Stimulated activated CD8-positive, alpha-beta memory T cell treated with anti-CD3 and anti-CD28 coated beads, Interleukin-12 subunit alpha, Interleukin-12 subunit beta, amount 100 ng/mL, for 4 hours (primary cell): ENCODE measurements at places on chromosomes 2 and 18.

GRCh38 chr18:35303610-35304009 lies 13.6 kb upstream of the ZSCAN30 start:
- DNase-seq: no peak

DNA sequence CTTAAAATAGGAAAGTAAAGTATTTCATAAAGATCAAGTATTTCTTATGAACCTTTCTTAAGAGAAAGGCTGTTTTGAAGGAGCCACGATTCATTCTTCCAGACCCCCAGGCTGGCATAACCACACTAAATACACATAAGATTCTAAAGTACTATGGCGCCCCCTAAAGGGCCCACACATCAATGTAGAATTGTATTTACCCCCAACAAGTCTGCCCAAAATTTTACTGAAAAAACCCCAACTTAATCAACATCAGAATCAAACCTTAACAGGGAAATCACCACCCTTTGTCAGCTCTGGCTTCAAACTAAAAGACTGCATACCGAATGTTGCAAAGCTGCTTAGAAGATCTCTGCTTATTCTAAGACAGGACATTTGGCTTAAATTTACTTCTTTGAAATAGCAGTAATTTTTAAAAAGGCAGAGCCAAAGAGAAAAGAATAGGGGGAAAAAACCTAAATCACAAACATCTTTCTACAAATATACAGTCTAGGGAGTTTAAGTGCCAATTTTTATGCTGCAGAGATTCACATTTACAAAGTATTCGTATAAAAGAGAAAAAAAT lies 20.4 kb upstream of the BCL2 start:
- no peak for DNase-seq

- no peak for DNase-seq
Measured at GRCh38 chr18:2979871-2980790, 32.8 kb downstream of the LPIN2 start.

DNA sequence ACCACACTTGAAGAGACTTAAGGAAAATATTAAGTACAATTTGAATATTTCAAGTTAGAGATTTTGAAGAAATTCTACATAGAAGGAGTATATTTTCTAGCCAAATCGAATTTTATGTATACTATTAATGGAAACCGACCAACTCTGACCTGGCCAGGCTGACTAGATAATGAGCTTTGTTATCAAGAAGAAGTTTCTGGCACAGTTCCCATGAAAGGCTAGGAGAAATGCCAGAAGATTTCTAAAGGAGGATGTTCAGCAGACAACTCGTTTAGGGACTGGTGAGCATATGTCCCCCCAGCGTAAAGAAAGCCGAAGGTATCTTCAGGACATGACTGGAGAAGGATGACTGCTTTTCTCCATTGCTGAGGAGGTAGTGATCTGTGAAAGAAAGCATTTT lies 127.3 kb downstream of the DIS3L2 start:
- no peak for DNase-seq

- no peak for DNase-seq
Measured at GRCh38 chr2:105845976-105846375, 101.3 kb downstream of the NCK2 start.

GRCh38 chr18:58004317-58004716 lies 39.7 kb upstream of the NEDD4L start:
- no peak for DNase-seq

DNA sequence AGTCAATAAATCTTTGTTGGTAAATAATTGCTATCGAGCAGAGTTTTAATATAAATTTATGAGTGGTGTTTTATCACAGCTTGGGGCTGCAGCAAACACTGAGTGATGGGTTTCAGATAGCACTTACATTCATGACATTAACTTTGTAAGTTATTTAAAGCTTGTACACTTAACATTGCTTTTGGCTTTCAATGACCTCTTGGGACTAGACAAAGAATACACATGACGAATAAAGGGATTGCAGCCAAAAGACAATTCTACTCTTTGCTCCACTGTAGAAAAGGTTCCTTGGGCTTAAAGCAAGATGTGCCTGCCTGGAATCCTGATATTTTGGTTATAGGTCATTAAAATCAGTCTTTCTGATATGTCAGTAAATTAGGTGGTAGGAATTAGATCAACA lies 299.5 kb downstream of the GBX2 start:
- no peak for DNase-seq
